ENCODE measurements at places on chromosomes 1 and 21.

DNA sequence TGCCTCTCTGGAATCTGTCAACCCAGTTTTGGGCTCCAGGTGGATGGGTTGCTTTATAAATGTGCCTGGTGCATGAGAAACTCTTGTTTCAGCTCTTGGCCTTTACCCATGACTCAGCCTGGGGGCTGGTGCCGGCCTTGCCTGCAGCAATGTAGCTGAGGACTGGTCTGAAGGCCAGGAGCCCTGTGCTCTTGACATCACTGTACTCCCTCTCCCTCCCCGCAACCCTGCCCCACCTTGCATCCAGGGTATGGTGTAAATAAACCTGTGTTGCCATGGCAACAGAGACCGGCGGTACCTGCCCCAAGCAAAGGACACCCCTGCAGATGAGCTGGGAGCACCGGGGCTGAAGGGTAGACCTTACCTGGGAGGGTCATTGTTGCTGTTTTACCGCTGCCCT is 13.3 kb downstream of the FAM151A start:
- DNase-seq: peak; percentile 24

GRCh38 chr1:117312453-117313138 is 54.7 kb upstream of the MAN1A2 start:
- peak; percentile 3 for DNase-seq

DNA sequence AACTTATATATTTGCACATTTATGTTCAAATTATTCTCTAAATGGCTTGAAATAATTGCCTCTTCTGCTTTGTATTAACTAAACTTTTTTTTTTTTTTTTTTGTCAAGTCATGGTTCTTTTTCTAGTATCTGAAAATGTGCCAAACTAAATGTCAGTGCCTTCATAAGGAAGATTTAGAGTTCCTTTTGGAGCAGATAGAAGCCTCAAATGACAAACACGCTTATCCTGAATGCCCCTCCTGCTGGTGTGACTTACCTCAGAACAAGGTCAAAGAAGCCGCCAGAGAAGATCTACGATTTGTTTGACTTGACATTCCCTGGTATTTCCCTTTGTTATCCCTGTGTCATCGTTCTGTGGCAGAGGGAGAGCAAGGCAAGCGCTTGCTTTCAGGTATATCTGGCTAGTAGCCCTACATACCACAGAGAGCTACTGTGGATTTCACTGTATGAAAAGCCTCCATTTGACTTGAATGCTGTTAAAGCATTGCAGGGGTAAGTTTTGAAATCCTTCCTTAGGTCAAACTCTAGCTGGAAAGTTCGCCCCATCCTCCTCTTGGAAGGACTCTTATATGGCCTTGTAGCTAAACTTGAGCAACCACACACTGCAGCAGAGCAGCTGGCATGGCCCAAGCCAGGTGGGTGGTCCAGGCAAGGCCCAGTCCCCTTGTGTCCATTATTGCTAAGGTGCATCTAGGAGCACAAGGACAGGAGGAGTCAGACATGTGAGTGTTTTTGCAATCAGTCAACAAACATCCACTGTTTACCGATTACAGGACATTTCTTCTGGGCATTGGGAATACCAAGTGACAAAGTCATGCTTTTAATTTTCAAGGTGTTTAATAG is 285.4 kb upstream of the USP25 start:
- no peak for DNase-seq

- DNase-seq: no peak
Measured at GRCh38 chr1:171581766-171582165, 40.3 kb upstream of the MYOCOS start.

- DNase-seq: no peak
Measured at GRCh38 chr1:54359393-54360162, 46.6 kb downstream of the SSBP3 start.

- DNase-seq: no peak
Measured at GRCh38 chr1:119052267-119052666, 64.1 kb upstream of the TBX15 start.

DNA sequence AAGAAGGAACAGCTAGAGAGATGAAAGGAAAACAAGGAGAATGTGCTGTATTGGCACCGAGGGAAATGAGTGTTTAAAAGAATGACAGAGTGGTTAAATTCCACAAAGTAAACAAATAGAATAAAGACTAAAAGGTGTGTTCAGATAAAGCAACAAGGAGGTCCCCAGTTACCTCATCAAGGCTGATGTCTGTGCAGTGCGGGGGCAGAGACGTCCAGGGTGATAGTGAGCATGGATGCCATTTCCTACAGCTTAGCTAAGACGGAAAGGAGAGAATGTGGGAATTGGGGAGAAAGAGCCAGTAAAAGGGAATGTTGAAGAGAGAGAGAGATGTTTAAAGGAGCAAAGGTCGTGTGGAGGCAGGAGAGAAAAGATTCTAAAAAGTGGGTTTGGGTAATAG is 15.5 kb downstream of the LMOD1 start:
- no peak for DNase-seq

GRCh38 chr1:155218854-155219591 is 10.5 kb downstream of the MTX1 start:
- peak; percentile 63 for DNase-seq

DNA sequence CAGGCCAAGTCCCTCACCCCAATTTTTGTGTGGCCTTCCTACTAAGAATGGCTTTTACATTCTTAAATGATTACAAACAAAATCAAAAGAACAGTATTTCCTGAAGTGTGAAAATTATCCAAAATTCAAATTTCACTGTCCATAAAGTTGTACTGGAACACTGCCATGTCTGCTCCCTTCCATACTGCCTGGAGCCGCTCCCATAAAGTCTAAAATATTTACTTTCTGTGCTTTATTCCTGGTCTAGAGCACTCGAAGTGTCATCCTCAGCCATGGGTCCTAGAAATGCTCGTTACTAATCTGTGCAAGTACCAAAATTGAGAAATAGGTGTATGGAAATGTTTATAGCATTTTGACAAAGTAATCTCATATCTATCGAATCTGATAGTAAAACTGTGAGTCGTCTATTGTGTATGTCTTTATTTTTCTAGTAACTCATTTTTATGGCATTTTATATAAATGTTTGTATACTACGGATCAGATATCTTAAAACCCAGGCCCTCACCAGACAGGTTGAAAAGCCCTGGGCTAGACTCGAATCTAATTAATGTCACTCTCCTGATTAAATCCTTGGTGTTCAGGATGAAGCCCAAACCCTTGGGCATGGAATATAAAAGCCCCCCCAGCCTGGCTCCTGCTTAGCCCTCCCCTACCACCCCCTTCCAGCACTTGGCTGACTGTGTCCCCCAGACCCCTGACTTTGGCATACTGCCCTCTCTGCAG is 4.9 kb downstream of the LBR start:
- no peak for DNase-seq

DNA sequence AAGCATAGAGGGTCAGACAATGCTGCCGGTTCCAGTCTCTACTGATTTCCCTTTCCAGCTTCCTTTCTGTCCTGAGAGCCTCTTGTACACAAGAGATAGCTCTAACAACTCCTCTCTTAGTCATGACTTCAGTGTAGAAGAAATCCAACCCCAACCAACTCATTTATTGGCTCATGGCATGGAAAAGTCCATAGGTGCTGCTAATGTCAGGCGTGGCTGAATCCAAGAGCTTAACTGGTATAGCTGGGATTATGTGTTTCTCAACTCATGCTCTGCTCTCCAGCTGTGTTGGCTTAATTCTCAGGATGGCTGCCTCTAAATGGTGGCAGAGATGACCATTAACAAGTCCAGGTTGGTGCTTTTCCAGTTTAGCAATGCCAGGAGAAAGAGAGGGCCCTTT is 12.4 kb upstream of the THRAP3 start:
- no peak for DNase-seq

DNA sequence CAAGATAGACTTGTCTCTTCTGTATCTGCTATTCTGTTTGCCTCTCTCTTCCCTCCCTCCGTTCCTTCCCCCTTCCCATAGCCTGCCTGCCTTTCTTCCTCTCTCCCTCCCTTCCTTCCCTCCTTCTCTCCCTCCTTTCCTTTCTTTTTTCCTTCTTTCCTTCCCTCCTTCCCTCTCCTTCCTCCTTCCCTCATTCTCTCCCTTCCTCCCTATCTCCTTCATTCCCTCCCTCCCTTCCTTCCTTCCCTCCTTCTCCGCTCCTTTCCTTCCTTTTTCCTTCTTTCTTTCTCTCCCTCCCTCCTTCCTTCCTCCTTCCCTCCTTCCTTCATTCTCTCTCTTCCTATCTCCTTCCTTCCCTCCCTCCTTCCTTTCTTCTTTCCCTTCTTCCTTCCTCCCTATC is 944 bp downstream of the AADACL4 start:
- no peak for DNase-seq

Measured in NCI-H146 (cell line).